ENCODE measurements at places on chromosomes 16 and 17. TPM values are rescaled to one million over a fixed set of nuclear protein-coding genes. Genes with fewer than 3 reads are reported as not detected.

The SLC5A10 gene
- total RNA-seq: not detected

The CLDN6 gene
- not detected for total RNA-seq

The SLC2A4 gene
- 70.3 TPM for total RNA-seq

- no peak for DNase-seq
- H3K4me3 ChIP-seq: no peak overlapping the region
- no peaks in the 10 kb centered on the region for H3K27me3 ChIP-seq
- no peaks in the 10 kb centered on the region for H3K4me1 ChIP-seq
- no peak overlapping the region for H3K27ac ChIP-seq
- H3K36me3 ChIP-seq: no peaks in the 10 kb centered on the region
Observed at GRCh38 chr17:51065466-51065865, 55.2 kb downstream of the SPAG9 start.

GRCh38 chr16:1560153-1560552, 26.7 kb downstream of the TMEM204 start:
- no peak overlapping the region for H3K27ac ChIP-seq
- peaks cover 38% of the 10 kb centered on the region for H3K36me3 ChIP-seq
- H3K27me3 ChIP-seq: no peaks in the 10 kb centered on the region
- no peak for DNase-seq
- H3K4me3 ChIP-seq: no peak overlapping the region

DNA sequence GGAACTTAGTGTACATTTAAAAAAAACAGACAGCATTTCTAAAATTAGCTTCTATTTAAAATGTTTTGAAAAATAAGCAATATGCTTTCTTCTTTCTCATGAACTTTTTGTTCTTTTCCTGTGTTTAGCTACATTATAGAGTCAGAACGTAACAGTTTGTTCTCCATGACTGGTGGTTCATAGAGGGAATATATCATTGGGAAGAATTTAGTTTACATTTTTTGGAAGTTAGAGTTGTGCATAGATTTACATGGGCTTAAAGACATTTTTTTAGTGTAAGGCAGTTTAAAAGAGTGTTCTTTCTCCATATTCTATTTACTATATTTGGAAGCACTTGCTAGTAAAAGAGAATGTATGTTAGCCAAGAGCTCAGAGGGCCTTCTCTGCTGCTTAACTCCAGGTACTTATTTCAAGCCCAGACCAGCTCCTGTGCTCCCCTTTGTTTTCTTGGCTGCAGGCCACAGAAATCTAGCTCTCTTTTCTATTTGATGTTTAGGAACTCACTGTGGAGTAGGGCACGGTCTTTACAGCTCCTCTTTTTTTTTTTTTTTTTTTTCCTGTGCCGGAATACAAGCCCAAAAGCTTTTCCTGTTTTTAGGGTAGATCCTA, 20.2 kb downstream of the AP2B1 start:
- no peak for DNase-seq
- no peak overlapping the region for H3K4me3 ChIP-seq
- no peak overlapping the region for H3K27ac ChIP-seq
- H3K27me3 ChIP-seq: no peaks in the 10 kb centered on the region
- H3K4me1 ChIP-seq: no peaks in the 10 kb centered on the region

DNA sequence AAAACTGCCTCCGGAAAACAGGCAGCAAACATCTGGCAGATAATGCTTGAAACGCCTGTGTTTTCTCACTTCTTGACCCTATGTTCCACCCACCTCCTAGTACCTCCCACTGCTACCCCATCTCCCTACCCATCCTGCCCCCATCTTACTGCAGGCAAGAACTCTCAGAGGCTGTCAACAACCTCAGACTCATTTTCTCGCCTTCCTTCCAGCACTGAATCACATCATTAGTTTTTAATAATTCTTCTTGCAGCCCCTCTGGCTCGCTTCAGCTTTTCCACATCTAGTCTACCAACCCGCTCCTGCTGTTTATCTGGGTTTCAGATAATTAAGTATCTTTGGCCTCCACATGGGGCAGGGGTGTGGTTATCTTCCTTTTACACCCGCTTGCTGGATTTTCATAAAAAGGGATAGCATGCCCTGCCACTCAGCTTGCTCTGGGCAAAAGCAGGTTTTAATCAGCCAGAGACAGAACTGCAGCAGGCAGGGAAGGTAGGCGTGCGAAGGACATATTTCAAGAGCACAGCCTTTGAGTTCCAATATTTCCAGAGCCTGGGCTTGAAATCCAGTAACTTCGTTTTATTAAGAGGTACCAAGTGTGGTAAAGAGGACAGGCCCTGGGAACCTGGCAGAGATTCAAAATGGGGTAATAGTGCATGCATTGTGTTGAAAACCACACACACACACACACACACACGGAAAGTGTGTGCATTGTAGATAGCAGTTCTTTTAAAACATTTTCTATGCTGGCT, 87.5 kb downstream of the BMERB1 start:
- H3K4me3 ChIP-seq: no peak overlapping the region
- H3K36me3 ChIP-seq: no peaks in the 10 kb centered on the region
- H3K4me1 ChIP-seq: no peaks in the 10 kb centered on the region

- DNase-seq: no peak
- H3K27me3 ChIP-seq: no peaks in the 10 kb centered on the region
- no peak overlapping the region for H3K4me3 ChIP-seq
- H3K4me1 ChIP-seq: no peaks in the 10 kb centered on the region
- no peak overlapping the region for H3K27ac ChIP-seq
Observed at GRCh38 chr17:64580384-64581315, 73.9 kb downstream of the CEP95 start.

DNA sequence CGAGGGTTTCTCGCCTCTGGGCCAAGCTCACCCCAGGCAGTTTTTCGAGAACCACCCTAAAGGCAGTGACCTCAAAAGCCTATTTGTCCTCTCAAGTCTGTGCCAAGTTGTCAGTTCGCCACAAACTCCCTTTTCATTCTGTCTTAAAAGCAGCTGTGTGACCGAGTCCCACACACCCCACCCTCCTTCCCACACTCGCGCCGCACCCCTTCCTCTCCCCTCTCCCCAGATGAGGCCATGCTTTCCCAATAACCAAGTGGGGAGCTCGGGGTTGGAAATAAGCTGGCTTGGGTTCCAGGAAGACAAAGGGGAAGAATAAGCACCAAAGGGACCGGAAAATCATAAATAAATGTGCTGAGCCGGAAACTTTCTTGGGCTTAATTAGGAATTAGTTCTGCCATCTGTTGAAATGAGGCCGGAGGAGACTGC, 36.7 kb downstream of the GRIN2C start:
- H3K4me3 ChIP-seq: no peak overlapping the region
- no peaks in the 10 kb centered on the region for H3K27me3 ChIP-seq
- no peaks in the 10 kb centered on the region for H3K4me1 ChIP-seq
- H3K27ac ChIP-seq: peak overlapping the region; percentile 26
- DNase-seq: no peak
- H3K36me3 ChIP-seq: no peaks in the 10 kb centered on the region

DNA sequence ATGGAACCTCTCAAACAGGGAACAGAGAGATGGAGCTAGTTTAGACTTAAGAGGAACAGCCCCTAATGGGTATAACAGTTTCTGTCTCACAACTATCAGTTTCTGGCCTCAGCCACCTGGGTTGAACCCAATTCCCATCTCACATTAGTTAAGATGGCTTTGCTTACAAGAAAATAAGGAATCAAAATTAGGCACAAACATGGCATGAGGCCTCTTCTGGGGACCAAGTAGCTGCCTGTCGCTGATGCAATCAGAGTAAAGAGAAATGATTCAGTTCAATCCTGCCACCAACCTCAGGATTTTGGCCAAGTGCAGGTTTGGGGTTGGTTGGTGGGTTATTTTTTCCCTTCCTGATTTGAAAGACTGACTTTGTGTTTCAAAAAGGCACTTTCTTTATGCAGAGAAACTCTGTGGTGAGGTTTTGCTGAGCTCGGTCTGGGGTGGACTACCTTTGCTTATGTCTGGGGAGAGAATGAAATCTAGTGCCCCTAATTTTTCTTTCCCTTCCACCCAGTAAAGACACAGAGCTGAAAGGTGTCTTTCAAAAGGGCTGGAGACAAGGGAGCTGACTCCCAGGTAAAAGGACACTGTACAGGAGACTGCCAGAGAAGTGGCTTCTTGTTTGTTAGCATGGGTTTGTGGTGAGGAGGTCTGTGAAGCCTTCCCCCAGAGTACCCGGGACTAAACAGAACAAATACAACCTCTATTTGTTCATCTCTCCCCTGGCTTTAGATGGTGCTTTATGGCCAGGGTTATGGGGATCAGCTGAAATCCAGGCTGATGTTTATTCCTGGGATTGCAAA, 44.8 kb upstream of the NFAT5 start:
- no peaks in the 10 kb centered on the region for H3K36me3 ChIP-seq
- no peaks in the 10 kb centered on the region for H3K4me1 ChIP-seq
- H3K27ac ChIP-seq: no peak overlapping the region
- no peak overlapping the region for H3K4me3 ChIP-seq
